ENCODE measurements at places on chromosomes 13 and 19.

DNA sequence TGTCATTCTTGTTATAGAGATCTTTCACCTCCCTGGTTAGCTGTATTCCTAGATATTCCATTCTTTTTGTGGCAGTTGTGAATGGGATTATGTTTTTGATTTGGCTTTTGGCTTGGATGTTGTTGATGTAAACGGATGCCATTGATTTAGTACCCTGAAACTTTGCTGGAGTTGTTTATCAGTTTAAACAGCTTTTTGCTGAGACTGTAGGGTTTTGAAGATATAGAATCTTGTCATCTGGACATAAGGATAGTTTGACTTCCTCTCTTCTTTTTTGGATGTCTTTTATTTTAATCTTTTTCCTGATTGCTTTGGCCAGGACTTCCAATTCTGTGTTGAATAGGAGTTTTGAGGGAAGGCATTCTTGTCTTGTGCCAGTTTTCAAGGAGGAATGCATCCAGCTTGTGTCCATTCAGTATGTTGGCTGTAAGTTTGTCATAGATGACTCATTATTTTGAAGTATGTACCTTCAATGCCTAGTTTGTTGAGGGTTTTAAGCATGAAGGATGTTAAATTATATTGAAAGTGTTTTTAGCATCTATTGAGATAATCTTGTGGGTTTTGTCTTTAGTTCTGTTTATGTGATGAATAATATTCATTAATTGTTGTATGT lies 16.8 kb downstream of the ZNF431 start:
- DNase-seq, result no peak

DNA sequence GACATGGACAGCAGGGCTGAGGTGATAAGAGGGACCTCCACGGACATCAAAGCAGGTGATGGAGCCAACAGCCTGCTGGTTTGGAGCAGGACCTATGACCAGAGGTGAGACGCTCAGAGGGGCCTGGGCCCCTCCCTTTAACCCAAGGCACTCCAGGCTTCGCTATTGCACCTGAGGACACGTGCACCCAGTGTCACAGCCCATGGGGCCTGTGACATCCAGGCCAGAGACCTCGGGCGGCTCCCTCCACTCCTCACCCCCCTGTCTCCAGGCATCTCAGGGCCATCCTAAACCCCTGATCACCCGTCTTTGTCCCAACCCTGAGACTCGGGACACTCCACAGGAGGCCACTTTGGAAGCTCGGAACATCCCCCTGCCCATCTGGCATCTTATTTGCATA lies 12.9 kb downstream of the ADGRE5 start:
- no peak for DNase-seq

DNA sequence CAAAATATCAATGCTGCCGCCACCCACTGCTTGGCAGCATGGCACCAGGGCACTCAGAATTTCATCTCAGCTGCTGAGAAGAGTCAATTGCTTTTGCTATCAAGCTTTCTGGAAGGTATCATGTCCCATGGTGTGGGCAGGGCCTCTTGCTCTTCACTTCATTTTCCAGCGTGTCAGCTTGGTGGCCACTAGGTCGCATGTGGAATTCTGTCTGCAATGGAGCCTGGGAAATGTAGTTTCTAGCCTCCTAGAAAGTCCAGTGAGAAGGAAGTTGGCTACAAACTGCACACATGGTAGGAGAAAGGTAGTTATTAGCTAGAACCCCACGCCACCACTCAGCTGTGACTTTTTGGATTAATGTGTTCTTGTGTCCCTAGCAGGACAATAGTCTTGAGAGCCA lies 105.3 kb downstream of the MYO16 start:
- DNase-seq, result no peak

- no peak for DNase-seq
These were observed 9.0 kb upstream of the CIRBP start for GRCh38 chr19:1259876-1260748.

GRCh38 chr13:113654591-113655345 lies 3.2 kb downstream of the ATP4B start:
- DNase-seq, result no peak

DNA sequence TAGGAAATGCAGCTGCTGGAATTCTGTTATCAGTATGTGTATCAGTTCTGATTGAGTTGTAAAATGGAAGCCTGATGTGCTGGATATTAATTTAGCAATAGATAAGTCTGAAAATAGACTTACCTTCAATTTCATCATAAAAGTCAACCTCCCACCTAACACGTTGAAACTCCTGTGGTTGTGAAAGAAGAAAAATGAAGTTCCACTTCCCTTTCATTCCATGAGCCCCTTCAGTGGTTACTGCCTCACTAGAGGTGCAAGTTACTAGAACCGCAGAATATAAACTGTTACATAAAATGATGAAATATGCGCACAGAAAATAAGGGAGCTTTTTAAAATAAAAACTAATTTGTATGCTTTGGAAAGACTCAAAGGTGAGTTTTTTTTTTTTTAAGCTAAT lies 249.2 kb downstream of the SHISA2 start:
- no peak for DNase-seq

DNA sequence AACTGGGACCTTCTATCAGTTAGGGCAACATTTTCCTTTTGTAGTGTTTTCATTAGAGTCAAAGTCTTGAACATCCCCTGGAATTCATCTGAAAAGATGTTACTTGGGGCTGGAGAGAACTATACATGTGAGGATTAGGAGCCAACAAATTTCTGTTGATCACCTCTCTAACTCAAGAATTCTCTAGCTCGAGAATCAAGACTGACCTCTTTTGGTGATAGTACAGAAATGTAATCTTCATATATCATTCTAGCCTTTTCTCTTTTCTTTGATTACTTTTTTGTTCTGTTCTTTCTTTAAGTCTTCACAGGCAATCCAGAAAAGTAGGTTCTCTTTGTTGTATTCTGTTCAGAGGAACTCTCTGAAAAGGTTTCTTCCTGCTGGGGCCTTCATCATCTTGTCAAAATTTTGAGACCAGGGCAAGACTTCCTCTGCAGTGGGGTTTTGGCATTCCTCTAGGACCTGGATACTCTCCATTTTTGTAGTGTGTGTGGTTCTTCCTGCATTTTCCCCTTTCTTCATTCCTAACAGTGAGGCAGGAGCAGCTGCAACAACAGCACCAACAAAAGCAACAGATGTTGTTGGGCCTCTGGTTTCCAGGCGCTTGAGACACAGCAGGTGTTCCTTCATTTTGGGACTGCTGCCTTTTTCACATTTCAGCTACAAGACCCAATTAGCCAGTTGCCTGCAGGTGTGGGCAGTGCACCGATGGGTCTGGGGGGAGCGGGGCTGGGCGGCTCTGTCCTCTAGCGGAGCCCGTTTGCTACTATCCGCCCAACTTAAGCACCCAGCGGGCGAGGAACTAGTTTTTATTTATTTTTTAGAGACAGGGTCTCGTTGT lies 26.2 kb downstream of the ELF1 start:
- DNase-seq, result no peak
